ENCODE measurements at places on chromosomes 13 and 19. TPM values are rescaled to one million over a fixed set of nuclear protein-coding genes. Genes with fewer than 3 reads are reported as not detected.

The TPTE2 gene
- total RNA-seq: 0.16 TPM

The GIPC3 gene
- total RNA-seq: 2.1 TPM

The ZNF541 gene
- total RNA-seq: 0.69 TPM

GRCh38 chr19:53868892-53869804, 1.5 kb downstream of the MYADM start:
- peak; percentile 91 for DNase-seq

GRCh38 chr19:17557466-17557865, 2.0 kb downstream of the COLGALT1 start:
- DNase-seq: no peak

The RFPL4A gene
- 0.41 TPM for total RNA-seq

The S1PR5 gene
- 0.69 TPM for total RNA-seq

The RFX2 gene
- total RNA-seq: 12.6 TPM

- no peak for DNase-seq
Measured at GRCh38 chr13:41763782-41764181, 197.1 kb downstream of the VWA8 start.

The TEX26 gene
- total RNA-seq: not detected

GRCh38 chr13:27808851-27809550, 16.7 kb downstream of the GSX1 start:
- no peak for DNase-seq

DNA sequence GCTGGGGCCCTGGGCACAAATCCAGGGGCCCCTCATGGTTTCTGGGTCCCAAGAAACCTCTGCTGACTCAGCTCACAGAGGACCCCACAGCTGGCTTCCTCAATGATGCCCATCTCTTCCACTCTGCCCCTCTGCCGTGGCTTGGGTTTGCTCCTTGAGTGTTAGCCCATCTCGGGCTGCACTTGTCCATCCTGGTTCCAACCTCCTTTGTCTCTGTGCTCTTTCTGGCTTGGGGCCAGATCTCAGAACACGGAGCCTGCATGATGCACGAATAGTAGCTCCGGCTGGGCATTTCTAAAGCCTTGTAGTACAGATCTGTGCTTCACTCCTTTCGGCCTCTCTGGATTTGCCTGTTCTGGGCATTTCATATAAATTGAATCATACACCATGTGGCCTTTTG, 53.8 kb downstream of the F2RL3 start:
- peak; percentile 11 for DNase-seq

DNA sequence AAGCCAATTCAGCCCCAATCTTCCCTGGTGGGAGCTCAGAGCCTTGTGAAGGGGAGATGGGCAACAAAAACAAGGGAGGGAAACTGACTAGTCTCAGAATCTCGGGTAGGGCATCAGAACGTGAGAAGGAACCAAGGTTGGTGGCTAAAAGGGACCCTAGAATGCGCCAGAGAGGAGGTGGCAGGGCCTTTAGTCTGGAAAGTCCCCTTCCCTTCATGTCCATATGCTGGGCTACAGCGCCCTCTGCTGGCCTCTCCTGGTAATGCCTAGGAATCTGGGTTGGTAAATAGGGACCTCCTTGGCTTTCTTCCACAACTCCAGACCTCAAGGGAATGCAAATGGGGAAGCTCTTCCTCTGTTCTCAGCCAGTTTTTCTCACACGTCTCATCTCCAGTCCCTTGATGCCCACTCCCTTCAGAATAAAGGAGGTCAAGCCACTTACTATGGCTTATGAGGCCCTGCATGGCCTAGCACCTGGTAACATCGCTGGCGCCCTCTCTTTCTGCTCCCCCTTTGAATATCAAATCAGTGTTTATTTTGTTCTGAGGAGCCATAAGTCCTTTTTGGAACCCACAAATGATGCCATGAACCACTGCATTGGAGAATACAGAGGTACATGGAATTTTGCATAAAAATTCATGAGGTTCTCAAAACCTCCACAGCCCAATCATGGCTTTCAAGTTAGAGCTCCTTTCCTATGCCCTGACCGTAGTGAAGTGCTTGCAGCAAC, 1.4 kb upstream of the CCDC97 start:
- peak; percentile 95 for DNase-seq

GRCh38 chr13:23855360-23855759, 33.8 kb downstream of the MIPEP start:
- DNase-seq: no peak

The CLC gene
- total RNA-seq: not detected

DNA sequence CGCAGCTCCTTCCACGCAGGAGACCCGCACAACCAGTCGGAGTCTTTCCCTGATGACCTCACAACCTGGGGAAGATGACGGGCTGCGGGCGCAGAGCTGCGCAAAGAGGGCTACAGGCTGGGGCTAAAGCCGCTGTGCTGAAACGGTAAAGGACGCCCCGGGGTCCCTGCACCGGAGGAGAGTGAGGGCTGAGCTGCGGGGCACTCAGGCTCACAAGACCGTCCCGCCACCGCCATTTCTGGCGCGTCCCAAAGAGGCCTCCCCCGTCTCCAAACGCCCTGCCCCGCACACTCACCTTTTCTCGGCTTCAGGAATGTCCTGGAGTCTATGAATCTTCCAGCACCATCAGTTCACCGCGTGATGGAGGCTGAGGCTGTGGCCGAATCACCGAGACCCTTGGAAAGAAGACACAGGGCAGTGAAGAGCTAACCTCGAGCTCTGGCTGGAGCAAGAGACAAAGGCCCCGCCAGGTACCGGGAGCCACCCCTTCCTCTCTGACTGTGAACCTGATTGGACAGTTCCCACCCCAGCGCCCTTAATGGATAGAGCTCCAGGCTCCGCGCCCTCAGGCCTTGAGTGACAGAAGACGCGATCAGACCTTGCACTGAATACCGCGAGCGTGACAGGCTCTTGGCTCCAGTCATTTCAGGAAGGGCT, 41.8 kb upstream of the ZNF429 start:
- DNase-seq: peak; percentile 96

DNA sequence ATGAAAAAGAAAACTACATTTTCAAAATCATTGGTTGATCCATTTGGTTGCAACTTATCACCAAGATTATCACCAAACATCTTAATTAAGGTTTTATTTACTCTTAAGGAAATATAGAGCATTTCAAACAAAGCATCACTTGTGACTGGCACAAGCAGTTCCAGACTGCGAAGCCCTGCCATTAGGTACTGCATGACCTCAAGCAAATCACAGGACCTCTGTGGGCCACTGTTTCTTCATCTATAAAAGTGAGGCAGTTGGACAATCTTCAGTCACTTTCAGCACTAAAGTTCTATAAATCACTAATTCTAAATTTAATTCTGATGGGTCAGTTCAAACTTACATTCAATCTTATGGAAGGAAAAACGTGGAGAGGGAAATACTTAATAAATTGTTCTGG, 2.0 kb downstream of the ELF1 start:
- DNase-seq: no peak

DNA sequence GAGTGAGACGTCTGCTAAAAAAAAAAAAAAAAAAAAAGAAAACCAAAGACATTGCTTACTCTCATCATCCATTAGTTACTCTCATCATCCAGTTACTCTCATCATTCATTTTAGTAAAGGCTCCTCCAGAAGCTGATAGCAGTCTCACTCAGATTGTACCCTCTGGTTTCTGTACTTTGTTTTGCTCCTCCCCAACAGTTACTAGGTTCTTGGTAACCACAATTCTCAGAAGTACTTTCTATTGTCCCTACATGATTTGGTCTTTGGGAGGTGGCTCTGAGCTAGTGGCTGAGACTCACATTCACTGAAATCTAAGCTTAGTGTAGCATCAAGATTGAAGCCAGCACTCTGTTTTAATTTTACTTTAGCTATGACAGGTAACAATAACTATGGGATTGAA, 14.3 kb downstream of the ERICH4 start:
- no peak for DNase-seq

- DNase-seq: no peak
Measured at GRCh38 chr13:98622931-98623331, 46.0 kb upstream of the STK24 start.

DNA sequence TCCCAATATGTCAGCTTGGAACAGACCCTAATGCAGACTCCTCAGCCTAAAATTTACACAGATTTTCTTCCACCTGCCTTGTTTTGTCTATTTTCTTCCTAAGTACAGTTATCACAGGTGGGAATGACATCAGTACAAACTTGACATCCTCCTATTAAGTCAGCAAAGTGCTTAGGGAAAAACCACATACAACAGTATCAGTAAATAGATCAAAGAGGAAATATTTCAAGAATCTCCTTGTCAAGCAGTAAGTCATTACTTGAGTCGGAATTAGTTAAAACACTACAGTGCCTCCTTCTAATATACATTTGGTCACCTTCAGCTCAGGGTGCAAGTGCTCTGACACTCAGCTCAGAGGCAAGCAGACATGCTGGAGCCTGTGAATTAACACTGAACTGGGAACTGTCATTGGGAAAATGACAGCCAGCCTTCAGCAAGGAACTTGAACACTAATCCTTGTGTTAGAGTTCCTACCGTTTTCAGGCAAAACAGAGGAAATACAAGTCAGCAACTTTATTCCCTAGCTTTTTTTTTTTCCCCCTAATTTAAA, 394.3 kb upstream of the HTR2A start:
- no peak for DNase-seq
